ENCODE measurements at places on chromosomes 16 and 17.

DNA sequence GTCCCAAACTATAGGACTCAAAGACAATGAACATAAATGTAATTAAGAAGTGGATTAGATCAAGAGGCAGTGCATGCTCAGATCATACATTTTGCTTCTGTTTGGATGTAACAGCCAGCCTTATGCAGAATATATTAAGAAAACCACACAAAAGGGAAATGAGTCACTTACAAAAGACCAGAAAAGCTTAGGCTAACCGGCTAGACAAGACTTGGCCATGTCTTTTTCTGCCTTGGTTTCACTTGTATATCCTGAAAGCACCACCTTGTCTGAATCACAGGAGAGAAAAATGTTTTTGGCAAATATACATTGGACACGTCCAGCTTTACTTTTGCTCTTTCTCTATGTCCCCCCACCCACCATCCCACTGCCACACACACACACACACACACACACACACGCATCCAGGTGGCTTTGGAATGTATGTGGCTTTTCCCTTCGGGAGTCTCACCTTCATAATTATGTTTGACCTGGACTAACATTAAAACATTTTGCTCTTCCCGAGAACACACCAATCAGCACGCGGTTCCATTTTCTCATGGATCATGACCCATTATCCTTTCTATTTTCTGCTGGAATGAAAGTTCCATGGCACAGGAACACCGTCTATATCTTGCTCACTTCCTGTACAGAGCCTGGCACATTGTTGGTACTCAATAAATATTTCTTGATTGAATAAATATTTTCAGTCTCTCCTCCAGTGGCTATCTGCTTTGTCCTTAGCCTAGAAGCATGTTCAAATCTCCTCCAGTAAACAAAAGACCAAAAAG is 64.6 kb downstream of the CDK5R1 start:
- H3K36me3 ChIP-seq = no peaks in the 10 kb centered on the region
- H3K4me1 ChIP-seq = peaks cover 36% of the 10 kb centered on the region
- no peaks in the 10 kb centered on the region for H3K27me3 ChIP-seq
- DNase-seq = no peak
- H3K4me3 ChIP-seq = no peak overlapping the region

GRCh38 chr16:4640572-4641305 is 16.1 kb downstream of the MGRN1 start:
- H3K36me3 ChIP-seq = peaks cover 23% of the 10 kb centered on the region
- peaks cover 14% of the 10 kb centered on the region for H3K4me1 ChIP-seq
- H3K4me3 ChIP-seq = no peak overlapping the region
- H3K27ac ChIP-seq = no peak overlapping the region
- DNase-seq = no peak

DNA sequence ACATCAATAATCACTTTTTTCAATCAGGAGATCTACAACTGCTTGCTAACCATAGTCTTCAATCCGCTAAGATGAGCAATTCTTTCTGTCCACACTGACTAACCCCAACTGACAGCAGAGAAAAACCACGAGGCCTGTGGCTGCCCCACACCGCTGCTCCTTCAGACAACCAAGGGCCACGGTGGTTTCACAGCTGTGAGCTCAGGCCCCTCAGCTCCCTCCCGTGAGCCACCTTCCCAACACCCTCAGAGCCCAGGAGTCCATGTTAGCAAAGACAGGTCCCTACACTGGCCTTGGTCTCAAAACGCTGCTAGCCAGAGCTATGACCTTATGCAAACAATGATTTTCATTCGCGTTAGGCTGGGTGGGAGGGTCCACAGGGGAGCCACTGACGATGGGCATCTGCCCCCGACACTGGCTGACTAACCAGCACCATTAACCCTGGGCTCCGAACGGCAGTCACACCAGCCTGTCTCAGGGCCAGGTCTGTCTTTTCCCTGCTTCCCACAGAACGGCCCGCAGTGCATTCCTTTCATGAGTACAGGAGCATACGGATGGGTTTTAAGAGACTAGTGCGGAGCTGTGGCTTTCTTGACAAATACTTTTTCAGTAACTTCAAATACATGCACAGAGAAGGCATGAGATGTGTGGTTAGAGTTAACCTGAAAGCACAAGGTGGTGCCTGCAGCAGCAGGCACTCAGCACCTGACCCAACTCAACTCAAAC is 67.3 kb downstream of the ANKRD11 start:
- H3K36me3 ChIP-seq = peaks cover 60% of the 10 kb centered on the region
- no peak for DNase-seq
- no peaks in the 10 kb centered on the region for H3K27me3 ChIP-seq
- H3K4me1 ChIP-seq = peaks cover 75% of the 10 kb centered on the region

- H3K27me3 ChIP-seq = no peaks in the 10 kb centered on the region
- H3K27ac ChIP-seq = no peak overlapping the region
- H3K4me3 ChIP-seq = no peak overlapping the region
- peaks cover 21% of the 10 kb centered on the region for H3K36me3 ChIP-seq
- no peak for DNase-seq
Observed at GRCh38 chr17:9382626-9383025, 193.0 kb downstream of the STX8 start.

DNA sequence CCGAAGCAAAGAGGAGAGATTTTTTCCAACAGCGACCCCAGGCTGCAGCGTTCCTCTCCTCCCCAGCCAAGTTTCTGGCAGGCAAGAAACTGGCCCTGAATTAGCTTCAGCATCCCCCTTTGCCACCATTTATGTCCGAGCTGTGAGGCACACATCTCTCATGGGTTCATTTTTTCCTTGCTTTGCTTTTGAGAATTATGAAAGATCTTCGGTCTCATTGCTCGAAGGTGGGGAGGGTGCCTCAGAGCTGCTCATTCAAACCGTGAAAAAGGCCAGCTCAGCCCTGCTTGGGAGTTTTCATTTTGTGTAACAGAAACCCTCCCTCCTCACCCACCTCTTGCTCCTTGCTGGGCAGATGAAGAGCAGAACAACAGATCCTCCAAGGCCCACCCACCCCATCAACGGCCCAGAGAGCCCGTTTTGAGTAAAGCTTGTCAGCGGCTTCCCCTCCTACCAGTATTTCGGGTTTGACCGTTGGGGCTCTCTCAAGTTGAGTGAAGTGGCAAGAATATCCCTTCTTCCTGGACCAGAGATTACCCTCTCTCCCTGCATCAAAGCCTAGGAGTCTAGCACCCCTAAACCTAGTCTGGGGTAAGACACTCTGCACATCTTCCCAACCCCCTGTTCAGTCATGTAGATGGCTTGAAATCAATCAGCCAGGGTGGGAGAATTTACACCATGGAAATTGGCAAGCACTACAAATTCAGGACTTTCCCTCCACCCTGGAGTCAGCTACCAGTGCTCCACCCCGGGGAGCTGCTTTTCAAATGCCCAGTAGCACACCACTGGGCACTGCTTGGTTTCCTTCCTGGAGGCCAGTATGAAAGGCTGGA is 1.8 kb downstream of the CCR7 start:
- H3K27me3 ChIP-seq = no peaks in the 10 kb centered on the region
- peak overlapping the region; percentile 99 for H3K27ac ChIP-seq
- peaks cover 68% of the 10 kb centered on the region for H3K36me3 ChIP-seq
- peaks cover 77% of the 10 kb centered on the region for H3K4me1 ChIP-seq

DNA sequence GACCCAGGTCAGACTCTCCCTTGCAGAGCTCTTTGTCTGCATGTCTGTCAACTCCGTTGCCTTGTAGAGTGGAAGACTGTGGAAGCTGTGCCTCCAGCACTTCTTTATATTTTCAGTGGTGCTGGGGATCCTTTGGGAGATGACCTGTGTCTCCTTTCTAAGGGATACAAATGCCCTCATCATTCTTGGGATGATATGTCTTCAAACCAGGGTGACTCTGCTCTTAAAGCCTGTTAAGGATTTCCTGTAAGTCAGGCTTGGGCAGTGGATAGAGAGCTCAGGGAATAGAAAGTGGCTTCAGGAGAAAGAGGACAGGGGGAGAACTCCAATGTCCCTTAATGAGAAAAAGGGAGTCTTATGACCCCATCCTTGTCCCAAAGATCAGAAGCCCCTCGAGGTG is 1.5 kb downstream of the HOXB3 start:
- no peak overlapping the region for H3K27ac ChIP-seq
- peaks cover 84% of the 10 kb centered on the region for H3K27me3 ChIP-seq
- H3K4me1 ChIP-seq = peaks cover 49% of the 10 kb centered on the region
- no peak overlapping the region for H3K4me3 ChIP-seq
- DNase-seq = no peak

DNA sequence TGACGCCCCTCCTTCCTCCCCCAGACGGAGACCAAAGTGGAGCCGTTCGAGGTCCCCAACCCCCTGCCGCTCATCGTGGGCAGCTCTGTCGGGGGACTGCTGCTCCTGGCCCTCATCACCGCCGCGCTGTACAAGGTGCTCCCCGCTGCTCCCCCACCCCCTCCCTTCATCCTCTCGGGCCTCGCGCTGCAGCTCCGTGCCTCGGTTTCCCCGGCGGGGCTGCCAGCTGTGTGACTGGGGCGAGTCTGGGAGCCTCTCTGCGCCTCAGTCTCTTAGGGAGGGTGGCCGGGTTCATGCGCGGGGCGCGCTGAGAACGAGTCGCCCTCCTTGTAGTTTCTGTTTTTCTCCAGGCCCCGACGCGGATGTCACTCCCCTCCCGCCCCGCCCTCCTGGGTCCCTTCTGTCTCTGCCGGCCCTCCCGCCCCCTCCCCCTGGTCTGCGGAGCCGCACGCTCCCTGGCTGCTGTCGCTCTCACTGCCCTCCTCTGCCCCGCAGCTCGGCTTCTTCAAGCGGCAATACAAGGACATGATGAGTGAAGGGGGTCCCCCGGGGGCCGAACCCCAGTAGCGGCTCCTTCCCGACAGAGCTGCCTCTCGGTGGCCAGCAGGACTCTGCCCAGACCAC is 23.7 kb upstream of the ITGAX start:
- H3K27ac ChIP-seq = no peak overlapping the region
- H3K27me3 ChIP-seq = peaks cover 5% of the 10 kb centered on the region
- peaks cover 10% of the 10 kb centered on the region for H3K36me3 ChIP-seq
- H3K4me3 ChIP-seq = peak overlapping the region; percentile 82

- H3K36me3 ChIP-seq = no peaks in the 10 kb centered on the region
- DNase-seq = no peak
- H3K4me3 ChIP-seq = no peak overlapping the region
- no peaks in the 10 kb centered on the region for H3K27me3 ChIP-seq
- peaks cover 15% of the 10 kb centered on the region for H3K4me1 ChIP-seq
Observed at GRCh38 chr16:89706518-89707260, 5.2 kb upstream of the SPATA2L start.

DNA sequence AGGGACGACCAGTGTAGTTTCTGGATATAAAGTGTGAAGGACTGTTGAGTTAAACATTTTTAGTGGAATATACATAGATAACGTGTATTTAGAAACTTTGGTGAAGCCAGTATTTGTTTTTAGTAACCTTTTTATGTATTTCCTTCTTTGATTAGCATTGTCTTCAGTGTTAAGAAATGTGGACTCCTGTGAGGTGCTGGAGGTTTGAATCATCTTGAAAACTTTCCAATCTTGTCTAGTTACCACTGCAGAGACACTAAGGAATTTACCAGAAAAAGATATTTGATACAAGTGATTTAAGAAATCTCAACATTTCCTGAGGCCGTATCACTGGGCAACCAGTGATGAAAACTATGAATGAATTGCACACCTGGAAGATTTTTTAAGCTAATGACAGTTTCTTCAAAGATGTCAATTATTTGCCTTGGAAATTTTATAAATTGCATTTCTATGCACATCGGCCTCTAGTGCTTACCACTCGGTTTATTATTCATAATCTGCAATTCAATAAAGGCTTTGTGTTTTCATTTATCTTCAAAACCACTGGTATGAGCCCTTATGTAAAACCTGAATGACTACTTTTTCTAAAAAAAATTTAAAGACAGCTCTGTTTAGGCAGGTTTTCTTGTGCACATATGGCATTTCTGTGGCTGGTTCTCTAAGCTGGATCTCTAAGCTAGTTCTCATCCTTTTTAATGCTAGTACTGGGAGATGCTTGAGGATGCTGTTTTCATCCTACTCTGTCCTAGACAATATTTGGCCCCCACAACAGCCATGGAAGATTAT is 31.4 kb upstream of the ADCY7 start:
- H3K36me3 ChIP-seq = peaks cover 11% of the 10 kb centered on the region
- no peaks in the 10 kb centered on the region for H3K4me1 ChIP-seq
- no peak for DNase-seq
- no peaks in the 10 kb centered on the region for H3K27me3 ChIP-seq
- no peak overlapping the region for H3K4me3 ChIP-seq
- no peak overlapping the region for H3K27ac ChIP-seq

GRCh38 chr17:5705081-5705875 is 121.0 kb upstream of the NLRP1 start:
- H3K36me3 ChIP-seq = no peaks in the 10 kb centered on the region
- no peak overlapping the region for H3K4me3 ChIP-seq
- no peaks in the 10 kb centered on the region for H3K4me1 ChIP-seq
- DNase-seq = no peak

GRCh38 chr17:64004903-64005733 is 7.0 kb downstream of the PRR29 start:
- H3K36me3 ChIP-seq = peaks cover 63% of the 10 kb centered on the region
- H3K4me3 ChIP-seq = no peak overlapping the region
- H3K4me1 ChIP-seq = peaks cover 39% of the 10 kb centered on the region
- no peaks in the 10 kb centered on the region for H3K27me3 ChIP-seq

DNA sequence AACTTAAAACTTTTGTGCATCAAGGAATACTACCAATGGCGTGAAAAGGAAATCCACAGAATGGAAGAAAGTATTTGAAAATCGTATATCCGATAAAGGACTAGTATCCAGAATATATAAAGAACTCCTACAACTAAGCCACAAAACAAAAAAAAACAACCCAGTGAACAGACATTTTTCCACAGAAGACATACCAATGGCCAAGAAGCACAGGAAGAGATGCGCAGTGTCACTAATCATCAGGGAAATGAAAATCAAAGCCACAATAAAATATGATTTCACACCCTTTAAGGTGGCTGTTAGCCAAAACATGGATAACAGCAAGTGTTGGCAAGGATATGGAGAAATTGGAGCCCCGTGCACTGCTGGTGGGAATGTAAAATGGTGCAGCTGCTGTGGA is 203.3 kb downstream of the SEC14L1 start:
- DNase-seq = no peak
- H3K27ac ChIP-seq = no peak overlapping the region
- peaks cover 32% of the 10 kb centered on the region for H3K4me1 ChIP-seq
- H3K36me3 ChIP-seq = no peaks in the 10 kb centered on the region

GRCh38 chr16:31504159-31504558 is 4.0 kb downstream of the RUSF1 start:
- H3K4me1 ChIP-seq = peaks cover 43% of the 10 kb centered on the region
- H3K27me3 ChIP-seq = no peaks in the 10 kb centered on the region
- H3K4me3 ChIP-seq = no peak overlapping the region
- peaks cover 32% of the 10 kb centered on the region for H3K36me3 ChIP-seq
- H3K27ac ChIP-seq = no peak overlapping the region

DNA sequence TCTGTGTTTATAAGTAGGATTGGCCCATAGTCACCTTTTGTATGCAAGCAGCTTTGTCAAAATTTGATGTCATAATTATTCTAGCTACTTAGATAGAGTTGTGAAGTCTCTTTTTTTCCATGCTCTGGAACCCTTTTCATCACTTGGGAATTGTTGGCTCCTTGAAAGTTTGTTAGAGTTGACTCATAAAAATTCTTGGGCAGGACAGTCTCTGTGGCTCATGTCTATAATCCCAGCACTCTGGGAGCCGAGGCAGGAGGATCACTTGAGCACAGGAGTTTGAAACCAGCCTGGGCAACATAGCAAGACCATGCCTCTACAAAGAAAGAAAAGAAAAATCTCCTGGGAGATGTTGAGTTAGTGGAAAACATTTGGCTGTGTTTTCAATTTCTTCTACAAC is 45.7 kb upstream of the MRC2 start:
- no peaks in the 10 kb centered on the region for H3K4me1 ChIP-seq
- H3K27me3 ChIP-seq = no peaks in the 10 kb centered on the region
- peaks cover 74% of the 10 kb centered on the region for H3K36me3 ChIP-seq
- H3K27ac ChIP-seq = no peak overlapping the region
- no peak overlapping the region for H3K4me3 ChIP-seq
